Pulmonary artery endothelial cell (primary cell): ENCODE measurements at places on chromosomes 13 and 19. TPM values are rescaled to one million over a fixed set of nuclear protein-coding genes. Genes with fewer than 3 reads are reported as not detected.

The SPRED3 gene
- 3.4 and 3.6 TPM in 2 replicates for total RNA-seq

The C19orf85 gene
- not detected in 2 replicates for total RNA-seq

The CYP4F12 gene
- total RNA-seq: not detected in 2 replicates

The C19orf81 gene
- 0.59 and 0.63 TPM in 2 replicates for total RNA-seq

The NLRP4 gene
- not detected in 2 replicates for total RNA-seq

The C1QTNF9 gene
- total RNA-seq: not detected in 2 replicates

The ZNF723 gene
- not detected in 2 replicates for total RNA-seq

The DACT3 gene
- total RNA-seq: 0.66 and 1.3 TPM in 2 replicates

The IGFL2 gene
- not detected in 2 replicates for total RNA-seq

The SCGB2B2 gene
- total RNA-seq: not detected in 2 replicates

The RASGRP4 gene
- not detected in 2 replicates for total RNA-seq

The ARL11 gene
- 0.11 and 0.13 TPM in 2 replicates for total RNA-seq

The KLF2 gene
- 6.0 and 7.9 TPM in 2 replicates for total RNA-seq

The GRAMD1A gene
- 43.0 and 46.6 TPM in 2 replicates for total RNA-seq

The NKPD1 gene
- 0.11 and 0.13 TPM in 2 replicates for total RNA-seq

The ADM5 gene
- total RNA-seq: 0.40 and 0.74 TPM in 2 replicates

The SIAH3 gene
- not detected in 2 replicates for total RNA-seq

The DCLK1 gene
- 1.5 and 2.2 TPM in 2 replicates for total RNA-seq
